Caudate nucleus (tissue), 63 donors: ENCODE measurements at places on chromosomes 16 and 17.
A peak's percentile ranks its signal among the peaks of the same experiment; 100 is the strongest.

DNA sequence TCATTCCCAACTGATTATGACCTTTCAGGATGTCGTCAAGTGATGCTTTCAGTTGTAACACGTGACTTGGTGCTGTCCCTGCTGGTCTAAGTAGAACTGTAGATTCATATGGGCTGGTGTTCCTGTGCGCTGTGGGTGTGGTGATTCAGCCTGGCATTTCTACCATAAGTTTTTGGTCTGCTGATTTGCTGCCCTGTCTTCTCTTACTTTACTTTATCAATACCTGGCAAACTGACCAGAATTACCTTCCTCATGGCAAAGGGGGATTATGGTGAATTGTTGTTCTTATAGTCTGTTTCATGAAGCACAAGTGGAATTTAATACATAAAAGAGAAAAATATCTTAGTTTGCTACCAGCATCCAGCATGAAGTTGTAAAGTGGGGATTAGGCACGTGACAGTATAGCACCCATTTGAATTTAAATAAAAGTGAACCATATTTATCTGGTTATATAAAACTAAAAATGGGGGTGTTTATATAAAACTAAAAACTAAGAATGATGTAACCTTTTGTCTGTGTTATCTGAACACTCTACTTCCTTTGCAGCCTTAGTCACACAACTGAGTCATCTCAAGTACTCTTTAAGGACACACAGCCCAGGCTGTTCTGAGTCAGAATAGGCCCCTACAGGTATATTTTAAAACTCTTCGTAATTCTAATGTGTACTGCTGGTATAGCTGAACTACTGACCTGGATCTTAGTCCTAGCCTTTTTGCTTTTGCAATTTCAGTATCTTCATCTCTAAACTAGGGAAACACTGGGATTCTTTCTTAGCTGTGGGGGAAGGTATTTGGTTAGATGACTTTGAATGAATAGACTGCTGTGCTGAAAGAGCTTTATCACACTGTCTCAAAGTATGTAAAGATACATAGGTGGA, 28.3 kb downstream of the TTC19 start:
- no peak for DNase-seq

DNA sequence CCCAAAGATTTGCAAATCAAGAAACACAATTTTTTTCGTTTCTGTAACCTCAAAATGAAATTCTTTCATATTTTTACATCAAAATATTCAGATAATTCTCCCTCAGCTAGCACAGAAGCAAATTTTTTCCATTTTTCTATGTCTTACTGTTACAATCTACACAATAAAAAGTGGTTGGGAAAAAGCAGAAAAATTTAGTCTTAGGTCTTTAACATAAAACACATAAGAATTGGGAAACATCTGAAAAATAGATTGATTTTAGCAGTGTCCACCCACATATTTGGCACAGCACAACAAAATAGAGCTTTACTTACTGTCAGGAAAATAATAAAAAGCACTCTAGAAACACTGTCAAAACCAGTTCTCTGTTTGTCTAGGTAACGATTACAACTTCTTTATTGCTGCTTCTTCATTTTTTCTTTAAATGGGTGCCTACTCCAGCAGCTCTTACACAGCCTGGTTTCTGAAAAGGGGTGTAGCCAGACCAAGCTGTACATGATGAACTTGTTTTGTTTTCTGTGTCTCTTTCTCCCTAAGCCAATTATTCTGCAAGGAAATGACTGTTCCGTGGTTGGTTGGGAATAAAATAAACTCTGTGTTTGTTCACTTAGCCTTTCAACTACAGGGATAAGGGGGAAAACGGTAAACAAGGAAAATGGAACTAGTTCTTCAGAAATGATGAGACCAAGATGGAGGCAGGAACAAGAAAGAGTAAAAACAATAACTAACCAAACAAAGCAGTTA, at the start of gene ABCA6:
ABCA6 (minus strand) TSS at position 465 of the 744 bp plus-strand sequence. CDS start 1,192 bp downstream, outside the sequence.
- DNase-seq, result no peak

DNA sequence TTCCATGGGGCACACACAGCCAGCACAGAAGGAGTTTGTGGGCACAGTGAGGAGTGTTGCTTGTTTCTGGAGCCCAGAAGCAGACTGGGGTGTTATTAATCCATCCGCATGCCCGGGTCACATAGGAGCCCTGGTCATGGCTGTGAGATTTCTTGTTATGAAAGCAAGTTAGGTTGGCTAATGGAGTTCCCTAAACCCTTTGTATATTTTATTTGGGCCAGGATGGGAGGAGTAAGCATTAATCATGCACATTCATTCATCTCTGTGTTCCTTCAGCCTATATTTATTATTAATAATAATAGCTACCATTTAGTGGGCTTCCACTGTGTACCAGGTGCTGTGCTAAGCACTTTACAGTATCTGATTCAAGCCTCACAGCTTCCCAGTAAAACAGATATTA, 200.6 kb upstream of the CDH5 start:
- DNase-seq, result no peak

GRCh38 chr16:30184891-30185682, 1.7 kb downstream of the CORO1A start:
- DNase-seq, result no peak

DNA sequence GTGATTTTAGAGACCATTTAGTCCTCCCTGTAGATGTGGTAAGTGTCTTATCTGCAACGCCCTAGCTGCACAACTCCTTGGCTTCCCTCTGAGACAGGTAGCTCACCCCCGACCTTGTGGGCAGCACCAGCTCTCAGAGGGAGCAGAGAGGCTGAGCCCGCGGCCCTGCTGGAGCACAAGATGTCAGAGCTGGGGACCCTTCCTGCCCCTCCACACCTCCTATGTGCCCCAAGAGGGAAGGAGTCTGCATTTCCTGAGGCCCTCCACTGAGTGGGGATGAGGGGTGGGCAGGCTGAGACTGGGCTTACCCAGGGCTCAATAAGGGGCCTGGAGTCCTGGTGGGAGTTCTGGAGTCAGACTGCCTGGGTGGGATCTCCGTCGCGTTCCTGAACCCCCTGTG, 12.2 kb upstream of the ADGRG1 start:
- DNase-seq, result no peak

DNA sequence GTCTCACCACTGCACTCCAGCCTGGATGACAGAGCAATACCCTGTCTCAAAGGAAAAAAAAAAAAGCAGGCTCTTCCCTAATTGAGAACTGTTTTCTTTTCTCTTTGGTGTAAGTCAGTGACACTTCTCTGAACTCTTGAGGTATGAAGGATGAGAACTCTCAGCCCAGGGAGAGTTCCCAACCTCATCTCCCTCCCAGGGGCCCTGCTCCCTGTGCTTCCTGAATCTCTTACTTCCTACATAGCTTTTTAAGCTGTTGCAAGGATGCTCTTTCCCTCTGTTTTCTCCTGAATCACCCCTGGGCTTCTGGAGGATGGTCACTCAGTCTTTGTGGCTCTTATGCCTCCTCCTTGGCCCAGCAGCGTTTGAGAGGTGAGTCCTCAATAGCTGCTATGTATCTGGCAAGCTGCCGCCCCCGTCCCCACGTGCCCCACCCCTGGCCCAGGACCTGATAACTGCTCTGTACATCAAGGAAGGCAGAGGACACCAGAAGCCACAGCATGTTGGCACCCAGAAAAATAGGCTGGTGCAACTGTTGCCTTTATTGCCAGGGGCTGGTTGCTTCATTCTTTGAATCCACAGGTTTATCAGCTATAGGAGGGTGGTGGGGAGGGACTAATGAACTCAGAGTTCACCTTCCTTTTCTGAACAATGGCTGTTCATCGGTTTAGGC, 24.0 kb downstream of the IGF2BP1 start:
- no peak for DNase-seq

DNA sequence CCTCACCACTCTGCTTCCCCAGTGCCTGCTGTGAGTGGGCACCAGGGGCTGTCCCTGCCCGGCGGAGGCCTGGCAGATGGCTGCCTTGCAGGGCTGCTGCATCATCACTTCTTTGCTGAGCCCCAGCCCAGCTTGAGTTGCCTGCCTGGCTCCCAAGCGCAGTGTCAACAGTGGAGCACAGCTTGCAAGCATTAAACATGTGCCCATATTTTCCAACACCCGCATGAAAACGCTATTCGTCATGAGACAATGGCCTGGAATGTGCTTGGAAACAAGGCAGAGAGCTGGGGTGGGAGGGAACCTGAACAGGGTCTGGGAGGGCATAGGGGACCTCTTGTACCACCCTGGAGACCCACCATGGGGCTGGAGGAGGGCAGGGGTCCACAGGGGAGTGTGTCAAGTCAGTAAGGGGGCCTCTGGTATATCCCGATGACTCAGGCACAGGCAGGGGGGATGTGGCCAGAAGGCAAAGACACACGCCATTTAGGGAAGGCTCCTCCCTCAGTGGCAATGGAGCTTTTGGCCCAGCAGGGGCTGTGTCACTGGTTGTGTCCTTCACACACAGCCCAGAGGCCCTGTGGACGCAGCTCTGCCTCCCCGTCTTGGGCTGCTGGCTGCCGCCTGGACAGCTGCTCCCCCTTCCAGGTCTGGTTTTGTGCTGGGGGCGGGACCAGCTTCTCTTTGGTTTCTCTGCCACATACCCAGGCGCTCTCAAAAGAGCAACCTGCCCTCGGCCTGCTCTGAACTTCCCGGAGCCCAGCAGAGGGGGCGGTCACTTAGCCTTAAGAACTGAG, 17.4 kb upstream of the MTSS2 start:
- DNase-seq, result no peak

- DNase-seq, result no peak
Observed at GRCh38 chr17:78257810-78258322, 26.4 kb downstream of the TMEM235 start.

- DNase-seq, result no peak
Observed at GRCh38 chr17:34172390-34172918, 82.6 kb upstream of the CCL2 start.

GRCh38 chr17:60151355-60151754, 1.6 kb downstream of the CA4 start:
- no peak for DNase-seq

- DNase-seq, result peak; percentile 40
Observed at GRCh38 chr17:6853764-6854442, 22.4 kb upstream of the TEKT1 start.

DNA sequence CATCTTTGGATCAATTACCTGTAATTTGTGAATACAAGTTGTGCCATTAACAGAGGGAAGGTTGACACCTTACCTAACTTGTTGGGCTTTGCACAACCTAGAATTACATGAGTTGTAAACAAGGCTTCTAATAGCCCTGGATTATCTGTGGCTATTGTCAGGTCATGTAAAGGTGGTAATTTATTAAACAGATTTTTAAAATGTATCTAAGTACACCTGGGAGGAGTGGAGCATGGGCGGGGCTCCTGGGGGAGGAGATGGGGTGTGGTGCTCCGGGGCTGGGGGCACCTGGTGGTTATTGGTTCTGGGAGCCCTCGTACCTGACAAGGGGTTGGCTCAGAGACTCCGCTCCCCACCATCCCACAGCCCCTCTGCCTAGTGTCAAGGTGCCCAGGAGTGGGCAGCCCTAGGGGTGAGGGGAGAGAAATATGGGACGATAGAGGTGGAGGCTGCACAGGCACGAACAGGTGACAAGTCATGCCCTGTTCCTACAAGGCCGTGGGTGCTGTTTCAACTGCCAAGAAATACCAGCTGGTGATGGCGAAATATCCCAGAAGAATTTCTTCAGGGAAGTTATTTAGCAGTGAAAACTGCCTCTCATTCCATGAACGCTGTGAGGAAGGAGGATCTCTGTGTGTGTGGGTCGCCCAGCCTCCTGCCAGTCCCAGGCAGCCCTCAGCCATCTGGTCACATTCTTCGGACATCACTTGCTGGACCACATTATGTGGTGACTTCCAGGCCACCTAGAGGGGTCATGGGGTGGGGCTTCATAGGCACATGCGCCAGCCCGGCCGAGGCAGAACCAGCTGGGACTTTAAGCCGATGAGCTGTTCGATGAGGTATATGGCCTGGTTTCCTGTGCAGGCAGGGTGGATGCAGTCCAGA, 55.5 kb upstream of the IRX3 start:
- no peak for DNase-seq

DNA sequence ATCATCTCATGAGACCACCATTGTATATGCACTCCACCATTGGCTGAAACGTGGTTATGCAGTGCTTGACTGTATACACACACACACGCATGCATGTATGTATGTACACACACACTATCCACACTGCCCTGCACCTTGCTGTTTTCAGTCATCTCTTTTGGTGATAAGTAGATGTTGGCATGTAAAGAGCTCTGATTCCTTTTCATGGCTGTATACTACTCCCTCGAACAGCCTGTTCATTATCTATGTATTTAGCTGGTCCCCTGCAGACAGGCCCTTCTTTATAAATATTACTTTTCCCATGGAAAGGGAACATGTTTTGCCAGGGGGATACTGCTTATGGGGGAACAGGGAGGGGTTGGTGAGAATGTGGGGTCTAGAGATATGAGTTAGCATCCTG, 349.4 kb downstream of the FOXL1 start:
- DNase-seq, result no peak

- no peak for DNase-seq
Observed at GRCh38 chr16:55471448-55472097, 7.4 kb upstream of the MMP2 start.

DNA sequence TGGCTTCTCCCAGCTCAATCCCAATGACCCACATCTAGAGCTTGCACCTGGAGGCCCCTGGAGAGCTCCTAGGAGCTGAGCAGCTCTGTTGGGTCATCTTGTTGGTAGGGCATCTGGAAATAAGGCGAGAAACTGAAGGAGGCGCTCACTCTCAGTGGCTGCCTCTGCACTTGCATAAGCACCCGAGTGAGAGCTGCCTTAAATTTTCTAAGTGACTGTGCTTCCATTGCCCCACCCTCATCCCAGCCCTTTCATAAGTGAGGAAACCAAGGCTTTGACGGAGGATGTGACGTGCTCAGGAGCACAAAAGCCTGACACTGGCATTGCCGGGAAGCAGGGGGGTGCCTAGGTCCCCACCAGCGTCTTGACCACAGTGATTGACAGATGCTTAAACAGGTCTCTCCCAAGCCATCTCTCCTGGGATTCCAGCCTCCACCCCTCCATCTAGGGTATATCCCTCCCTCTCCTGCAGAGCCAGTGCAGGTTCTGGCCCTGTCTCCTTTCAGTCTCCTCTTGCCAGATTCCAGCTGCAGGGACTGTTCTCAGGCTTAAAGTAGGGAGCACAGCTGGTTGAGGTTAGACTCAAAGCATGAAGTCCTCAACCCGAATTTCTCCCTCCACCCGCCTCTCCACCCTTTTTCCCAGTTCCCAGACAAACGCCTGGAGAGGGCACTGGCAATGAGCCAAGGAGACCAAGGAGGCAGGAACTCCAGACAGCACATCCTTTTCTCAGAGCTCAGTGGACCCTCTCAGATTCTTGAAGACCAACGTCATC, 113.7 kb downstream of the IRX5 start:
- no peak for DNase-seq

- DNase-seq, result no peak
Observed at GRCh38 chr16:58492066-58492465, 7.9 kb upstream of the NDRG4 start.

DNA sequence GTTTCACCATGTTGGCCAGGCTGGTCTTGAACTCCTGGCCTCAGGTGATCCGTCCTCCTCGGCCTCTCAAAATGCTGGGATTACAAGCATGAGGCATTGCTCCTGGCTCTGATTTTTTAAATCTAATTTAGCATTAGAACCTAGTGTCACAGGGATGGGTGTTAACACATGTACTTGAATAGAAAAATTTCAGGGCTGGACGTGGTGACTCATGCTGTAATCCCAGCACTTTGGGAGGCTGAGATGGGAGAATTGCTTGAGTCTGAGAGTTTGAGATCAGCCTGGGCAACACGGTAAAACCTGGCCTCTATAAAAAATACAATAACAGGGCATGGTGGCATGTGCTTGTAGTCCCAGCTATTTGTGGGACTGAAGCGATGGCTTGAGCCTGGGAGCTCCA, 6.0 kb upstream of the RNF135 start:
- no peak for DNase-seq
